ENCODE measurements at places on chromosomes 2 and 18.

- DNase-seq, result peak; percentile 2
Measured at GRCh38 chr18:13217466-13217961, 1.0 kb upstream of the LDLRAD4 start.

- DNase-seq, result no peak
Measured at GRCh38 chr18:72984290-72984689, 116.5 kb upstream of the NETO1 start.

- DNase-seq, result no peak
Measured at GRCh38 chr2:190677255-190677654, 28.4 kb downstream of the NAB1 start.

- DNase-seq, result no peak
Measured at GRCh38 chr18:59090966-59091603, 48.6 kb upstream of the SEC11C start.

Data from SW 1271 (cell line).